ENCODE measurements at places on chromosomes 2 and 18.

GRCh38 chr2:20304411-20304810 is 46.2 kb downstream of the PUM2 start:
- peak; percentile 22 for DNase-seq

DNA sequence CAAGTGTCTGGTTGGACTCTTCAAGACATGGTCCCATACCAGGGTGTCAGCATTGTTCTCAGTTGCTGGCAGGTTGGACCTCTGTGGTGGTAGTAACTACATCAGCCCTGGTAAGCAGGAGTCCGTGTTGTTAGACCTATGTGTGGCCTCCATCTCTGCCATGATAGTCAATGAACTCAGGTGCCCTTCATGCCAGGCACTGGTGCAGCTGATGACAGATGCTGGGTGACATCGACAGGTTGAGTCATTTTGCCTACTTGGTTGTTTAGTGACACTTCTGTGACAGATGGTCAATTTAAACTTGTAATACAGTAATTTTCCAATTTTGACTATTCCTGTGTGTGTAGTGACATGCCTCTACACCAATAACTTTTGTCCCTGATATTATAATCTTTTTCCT is 189.7 kb downstream of the SP3 start:
- no peak for DNase-seq

DNA sequence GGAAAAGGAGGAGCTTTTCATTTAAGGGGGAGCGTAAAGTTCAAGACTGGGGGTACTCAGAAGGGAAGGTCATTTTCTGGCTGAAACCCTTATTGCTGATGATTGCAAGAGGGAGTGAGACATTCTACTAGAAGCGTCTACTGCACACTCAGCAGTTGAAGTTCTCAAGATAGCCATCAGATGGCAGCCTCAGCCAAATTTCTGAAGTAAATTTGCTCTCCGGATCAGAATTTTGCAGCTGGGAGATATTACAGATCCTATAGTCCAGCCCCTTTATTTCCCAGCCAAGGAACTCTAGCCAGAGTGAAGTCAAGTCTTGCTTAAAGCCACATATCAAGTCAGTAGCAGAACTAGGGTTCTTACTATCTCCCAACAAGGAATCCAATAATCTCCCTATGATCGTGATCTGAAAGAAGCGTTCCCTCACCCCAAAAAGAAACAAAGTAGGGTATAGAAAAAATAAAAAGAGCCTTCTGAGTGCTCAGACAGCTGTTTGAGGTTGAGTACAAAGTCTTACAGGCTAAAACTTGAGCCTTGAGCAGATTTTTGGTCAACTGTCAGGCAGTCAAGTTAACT is 24.0 kb downstream of the RAX start:
- DNase-seq, result no peak

GRCh38 chr2:94861308-94862152 is 9.7 kb upstream of the TEKT4 start:
- DNase-seq, result no peak

GRCh38 chr2:220081171-220081570 is 453.7 kb downstream of the SLC4A3 start:
- no peak for DNase-seq

GRCh38 chr2:69097148-69097610 is 84.2 kb downstream of the ANTXR1 start:
- no peak for DNase-seq

DNA sequence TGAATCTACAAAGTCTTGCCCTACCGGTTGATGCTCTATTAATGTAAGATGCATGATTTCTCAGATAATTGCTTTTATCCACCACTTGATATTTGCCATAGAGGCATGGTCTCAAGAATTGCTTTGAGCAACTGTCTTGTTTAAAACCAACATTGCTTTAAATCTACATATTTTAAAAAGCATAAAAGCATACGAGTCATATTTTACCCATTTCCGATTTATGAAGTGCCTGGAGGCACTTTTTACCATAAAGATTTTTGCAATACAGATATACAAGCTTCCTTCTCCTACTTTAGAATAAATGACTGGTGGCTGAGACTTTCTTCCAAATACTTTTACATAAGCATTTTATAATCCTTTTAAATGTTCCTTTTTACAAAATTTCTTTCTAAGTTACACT is 517.6 kb downstream of the TXNL1 start:
- no peak for DNase-seq

GRCh38 chr2:238743243-238744065 is 104.4 kb upstream of the TWIST2 start:
- no peak for DNase-seq

- DNase-seq, result no peak
These were observed 37.2 kb upstream of the EVA1A start for GRCh38 chr2:75597949-75598348.

GRCh38 chr2:11100130-11100529 is 55.1 kb upstream of the SLC66A3 start:
- no peak for DNase-seq

- DNase-seq, result no peak
These were observed 1618.9 kb upstream of the ZEB2 start for GRCh38 chr2:146138820-146139219.

- no peak for DNase-seq
These were observed 66.6 kb downstream of the IL1R2 start for GRCh38 chr2:102058293-102058833.

GRCh38 chr2:182593394-182593975 is 122.6 kb upstream of the DNAJC10 start:
- no peak for DNase-seq

DNA sequence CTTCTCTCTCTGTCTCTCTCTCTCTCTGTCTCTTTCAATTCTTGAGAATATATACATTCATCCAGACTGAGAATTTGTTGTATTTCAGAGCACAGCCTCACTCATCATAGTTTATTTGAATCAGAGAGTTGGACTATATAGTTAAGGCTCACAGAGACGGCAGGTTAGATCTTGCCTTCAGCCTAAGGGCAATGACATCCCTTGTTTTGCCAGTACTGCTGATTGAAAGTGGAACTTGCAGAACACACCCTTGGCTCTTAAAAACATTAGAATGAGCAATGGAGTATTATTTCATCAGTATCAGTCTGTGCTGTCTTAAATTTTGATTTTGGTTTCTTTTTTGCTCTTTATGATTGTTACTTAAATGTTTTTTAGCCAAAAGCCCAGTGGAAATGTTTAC is 62.0 kb upstream of the DSG1 start:
- DNase-seq, result no peak

DNA sequence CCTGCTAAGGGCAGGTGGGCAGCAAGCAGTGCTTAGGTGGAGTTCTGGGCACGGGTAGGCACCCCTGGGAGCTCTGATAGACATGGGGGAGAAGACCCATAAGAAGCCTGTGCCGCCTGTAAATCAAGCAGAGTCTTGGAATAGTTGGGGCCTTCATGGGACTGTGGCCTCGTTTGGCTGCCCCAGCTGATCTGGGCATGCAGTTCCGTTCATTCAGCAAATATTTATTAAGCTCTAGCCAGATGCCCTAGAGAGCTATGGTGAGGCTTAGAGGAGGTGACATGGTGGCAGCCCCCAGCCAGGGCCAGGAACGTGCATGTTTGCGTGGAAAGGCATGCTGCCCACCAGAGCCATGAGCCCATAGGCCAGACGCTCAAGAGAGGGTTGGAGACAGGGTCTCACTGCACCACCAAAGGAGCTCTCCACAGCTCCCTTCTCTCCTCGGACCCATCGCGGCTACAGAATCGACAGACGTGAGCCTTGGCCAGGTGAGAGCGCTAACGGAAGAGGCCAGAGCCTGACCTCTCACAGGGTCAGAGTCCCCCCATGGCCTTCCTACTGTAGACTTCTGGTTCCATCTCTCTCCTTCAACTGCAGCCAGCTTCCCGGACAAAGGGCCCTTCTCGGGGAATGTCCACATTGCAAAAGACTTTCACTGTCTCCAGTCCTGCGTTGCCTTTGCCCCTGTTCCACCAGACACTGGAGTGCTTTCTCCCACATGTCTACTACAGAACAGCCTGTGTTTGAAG is 135.7 kb downstream of the INHBB start:
- no peak for DNase-seq

DNA sequence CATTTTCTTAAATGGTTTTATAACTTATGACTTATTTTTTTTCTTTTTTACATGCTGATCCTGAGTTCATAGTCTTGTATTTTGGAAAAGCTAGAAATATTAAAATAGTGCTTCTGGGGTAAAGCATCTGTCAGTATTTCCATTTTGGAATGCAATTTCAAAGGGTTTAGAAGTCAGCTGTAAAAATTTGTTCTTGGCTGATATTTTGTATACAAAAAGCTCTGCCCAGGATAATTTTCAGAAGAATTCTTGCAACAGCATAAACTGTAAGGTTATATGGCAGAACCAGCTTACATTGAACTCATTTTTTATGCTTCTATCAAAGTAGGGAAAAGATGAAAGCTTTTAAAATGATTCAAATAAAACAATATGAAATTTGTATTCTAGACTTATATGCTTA is 97.4 kb downstream of the DIS3L2 start:
- DNase-seq, result no peak

DNA sequence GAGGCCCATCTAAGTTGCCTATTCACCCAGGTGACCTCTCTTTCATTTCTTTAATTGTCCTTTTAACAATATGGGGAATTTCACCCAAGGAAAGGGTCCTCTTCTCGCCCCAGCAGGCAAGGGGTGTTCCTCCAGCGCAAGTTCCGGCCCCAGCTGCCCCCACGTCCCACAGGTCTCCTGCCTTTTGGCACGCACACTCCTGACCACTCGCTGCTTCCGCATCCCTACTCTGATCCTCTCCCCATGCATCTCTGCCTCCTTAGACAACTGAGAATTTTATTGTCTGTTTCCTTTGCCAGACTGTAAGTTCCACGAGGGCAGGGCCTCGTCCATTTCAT is 684 bp upstream of the ARPC2 start:
- DNase-seq, result no peak

DNA sequence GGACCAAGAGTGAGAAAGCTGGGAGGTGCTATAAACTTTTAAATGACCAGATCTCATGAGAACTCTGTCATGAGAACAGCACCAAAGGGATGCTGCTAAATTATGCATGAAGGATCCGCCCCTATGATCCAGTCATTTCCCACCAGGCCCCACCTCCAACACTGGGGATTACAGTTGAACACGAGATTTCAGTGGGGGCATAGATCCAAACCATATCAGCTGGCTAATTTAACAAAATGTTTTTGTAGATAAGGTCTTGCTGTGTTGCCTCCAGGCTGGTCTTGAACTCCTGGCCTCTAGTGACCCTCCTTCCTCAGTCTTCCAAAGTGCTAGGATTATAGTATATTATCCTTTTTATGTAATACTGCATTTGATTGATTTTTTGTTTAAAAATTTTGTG is 56.0 kb downstream of the NBEAL1 start:
- no peak for DNase-seq

- DNase-seq, result no peak
These were observed 38.7 kb downstream of the STK39 start for GRCh38 chr2:168208652-168209051.

Measured in SW 1271 (cell line).